ENCODE measurements at places on chromosomes 6 and 20.

- DNase-seq: no peak
Observed at GRCh38 chr20:2052741-2053140, 48.9 kb upstream of the STK35 start.

DNA sequence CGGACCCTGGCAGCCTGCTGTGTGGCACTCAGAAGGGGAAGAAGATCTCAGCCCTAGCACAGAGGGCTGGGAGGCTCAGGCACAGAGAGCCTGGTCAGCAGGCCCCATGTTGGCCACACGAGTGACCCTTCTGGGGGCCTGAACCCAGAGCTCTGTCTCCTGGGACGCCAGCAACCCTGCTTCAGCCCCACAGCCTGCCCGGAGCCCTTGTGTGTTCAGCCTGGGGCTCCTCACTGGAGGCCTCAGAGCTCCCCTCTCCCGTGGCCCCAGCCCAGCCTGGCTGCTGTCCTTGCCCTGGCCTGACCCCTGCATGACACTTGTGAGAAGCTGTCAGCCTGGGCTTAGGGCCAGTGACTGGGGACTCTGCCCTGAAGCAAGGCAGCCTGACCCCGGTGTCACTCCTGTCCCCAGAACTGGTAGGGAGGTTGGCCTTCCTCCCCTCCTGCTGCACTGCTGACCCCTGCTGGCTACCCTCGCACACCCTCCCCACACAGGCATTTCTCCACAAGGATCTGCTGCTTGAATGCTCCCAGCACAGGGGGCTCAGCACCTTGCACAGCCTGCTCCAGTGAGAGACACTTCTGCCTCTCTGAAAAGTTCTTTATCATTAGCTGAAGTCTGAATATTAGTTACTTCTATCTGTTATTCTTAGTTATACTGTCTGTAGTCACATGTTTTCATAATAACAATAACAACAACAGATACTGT lies 15.4 kb upstream of the IP6K3 start:
- DNase-seq: peak; percentile 60

- no peak for DNase-seq
Observed at GRCh38 chr20:18176318-18176785, 38.7 kb downstream of the KAT14 start.

DNA sequence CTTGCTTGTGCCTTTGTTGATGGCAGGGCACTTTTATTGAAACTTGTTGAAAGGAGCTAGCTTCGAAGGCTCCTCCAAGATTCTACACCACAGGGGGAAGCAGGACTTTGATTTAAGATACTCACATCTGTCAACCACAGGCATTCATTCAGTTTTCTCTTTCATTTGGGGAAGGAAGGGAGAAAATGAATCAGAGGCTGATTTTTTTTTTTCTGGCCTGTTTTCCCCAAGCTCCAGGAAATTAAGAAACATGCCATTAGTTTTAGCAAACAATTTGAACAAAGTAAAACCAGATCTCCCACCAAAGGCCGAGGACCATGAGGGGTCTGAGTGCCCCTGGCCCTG lies 8.7 kb upstream of the APCDD1L start:
- no peak for DNase-seq

DNA sequence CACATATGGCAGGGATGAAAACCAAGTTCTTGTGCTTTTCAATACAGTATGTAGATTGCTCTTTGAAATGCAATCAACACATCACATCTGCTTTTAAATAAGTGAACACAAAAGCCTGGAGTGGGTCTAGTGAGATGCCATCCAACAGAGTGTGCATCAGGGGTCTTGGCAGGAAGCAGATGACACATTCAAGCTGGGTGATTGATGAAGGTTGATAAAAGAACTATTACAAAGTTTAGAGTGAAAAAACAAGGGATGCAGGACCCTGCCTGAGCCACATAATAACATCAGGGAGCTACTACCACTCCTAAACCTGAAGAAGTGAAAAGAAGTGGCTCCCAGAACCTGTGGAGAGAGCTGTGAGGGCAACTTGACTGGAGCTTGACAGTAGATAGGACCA lies 16.6 kb upstream of the PLCB1 start:
- no peak for DNase-seq

GRCh38 chr6:24127316-24127715 lies 1.3 kb downstream of the NRSN1 start:
- DNase-seq: no peak

DNA sequence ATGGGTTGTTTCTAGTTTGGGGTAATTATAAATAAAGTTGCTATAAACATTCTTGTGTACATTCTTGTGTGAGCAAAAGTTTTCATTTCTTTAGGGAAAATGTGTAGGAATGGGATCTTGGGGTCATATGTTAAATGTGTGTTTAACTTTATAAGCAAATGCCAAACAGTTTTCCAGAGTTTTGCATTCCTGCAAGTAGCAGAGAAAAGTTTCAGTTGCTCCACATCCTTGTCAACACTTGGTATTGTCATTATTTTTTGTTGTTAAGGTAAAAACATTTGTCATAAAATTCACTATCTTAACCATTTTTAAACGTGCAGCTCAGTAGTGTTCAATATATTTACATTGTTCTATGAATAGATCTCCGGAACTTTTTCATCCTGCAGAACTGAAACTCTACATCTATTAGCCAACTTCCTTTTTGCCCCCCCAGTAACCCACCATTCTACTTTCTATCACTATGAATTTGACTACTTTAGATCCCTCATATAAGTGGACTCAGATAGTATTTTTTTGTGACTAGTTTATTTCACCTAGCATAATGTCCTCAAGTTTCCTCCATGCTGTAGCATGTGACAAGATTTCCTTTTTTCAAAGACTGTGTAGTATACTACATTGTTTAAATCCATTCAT lies 48.4 kb downstream of the PHACTR2 start:
- no peak for DNase-seq

DNA sequence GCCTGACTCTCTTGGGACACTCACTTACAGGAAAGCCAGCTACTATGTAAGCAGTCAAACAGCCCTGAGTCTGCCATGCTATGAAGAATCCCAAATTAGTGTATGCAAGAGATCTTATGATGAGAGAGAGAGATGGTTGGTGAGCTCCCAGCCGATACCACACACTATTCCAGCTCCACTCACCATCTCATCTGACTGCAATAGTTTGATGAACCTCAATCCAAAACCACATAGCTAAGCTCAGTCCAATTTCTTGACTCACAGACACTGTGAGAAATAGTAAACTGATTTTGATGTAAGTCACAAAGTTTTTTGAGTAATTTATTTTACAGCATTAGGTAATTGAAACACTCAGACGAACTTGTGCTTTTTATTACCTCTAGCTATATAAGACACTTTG lies 441.4 kb downstream of the COL12A1 start:
- DNase-seq: no peak

DNA sequence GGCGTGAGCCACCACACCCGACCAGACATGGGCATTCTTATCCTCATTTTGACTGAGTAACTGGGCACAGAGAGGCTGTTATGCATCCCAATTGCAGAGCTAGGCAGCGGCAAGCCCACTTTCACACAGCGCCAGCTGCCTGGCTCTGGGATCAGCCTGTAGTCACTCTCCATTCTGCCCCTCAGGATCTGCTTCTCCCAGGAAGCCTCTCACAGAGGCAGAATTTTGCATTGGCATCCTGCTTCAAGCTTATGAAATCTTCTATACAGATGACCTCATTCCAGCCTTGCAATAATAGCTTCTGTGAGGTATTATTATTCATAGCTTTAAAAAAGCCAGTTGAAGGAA lies 37.0 kb upstream of the IER3 start:
- DNase-seq: no peak

DNA sequence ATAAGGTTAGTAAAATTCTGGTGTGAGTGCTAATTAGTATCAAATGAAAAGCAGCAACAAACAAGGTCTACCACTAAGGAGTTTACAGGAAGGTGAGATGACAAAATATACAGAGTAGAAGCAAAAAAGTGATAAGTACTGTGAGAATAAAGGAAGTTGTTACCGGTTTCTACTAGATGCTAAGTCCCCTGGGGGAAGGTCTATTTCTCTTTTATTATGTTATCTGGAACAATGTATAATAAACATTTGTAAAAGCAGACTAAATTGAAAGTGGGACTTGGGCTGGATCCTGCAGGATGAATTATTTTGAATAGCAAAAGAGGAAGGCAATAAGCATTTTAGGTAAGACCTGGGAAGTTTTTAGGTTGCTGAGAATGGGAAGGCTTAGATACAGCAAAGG lies 158.7 kb upstream of the SLC22A16 start:
- no peak for DNase-seq

DNA sequence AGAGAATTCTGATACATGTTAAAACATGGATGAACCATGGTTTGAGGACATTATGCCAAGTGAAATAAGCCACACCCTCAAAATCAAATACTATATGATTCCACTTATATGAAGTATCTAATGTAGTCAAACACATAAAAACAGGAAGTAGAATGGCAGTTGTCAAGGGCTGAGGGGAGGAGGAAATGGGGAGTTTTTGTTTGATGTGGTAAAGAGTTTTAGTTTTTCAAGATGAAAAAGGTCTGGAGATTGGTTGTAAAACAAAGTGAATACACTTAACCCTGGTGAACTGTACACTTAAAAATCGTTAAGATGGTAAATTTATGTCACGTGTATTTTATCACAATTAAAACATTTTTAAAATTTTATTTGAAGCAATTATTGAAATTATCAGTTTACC lies 127.4 kb upstream of the GRIK2 start:
- no peak for DNase-seq

DNA sequence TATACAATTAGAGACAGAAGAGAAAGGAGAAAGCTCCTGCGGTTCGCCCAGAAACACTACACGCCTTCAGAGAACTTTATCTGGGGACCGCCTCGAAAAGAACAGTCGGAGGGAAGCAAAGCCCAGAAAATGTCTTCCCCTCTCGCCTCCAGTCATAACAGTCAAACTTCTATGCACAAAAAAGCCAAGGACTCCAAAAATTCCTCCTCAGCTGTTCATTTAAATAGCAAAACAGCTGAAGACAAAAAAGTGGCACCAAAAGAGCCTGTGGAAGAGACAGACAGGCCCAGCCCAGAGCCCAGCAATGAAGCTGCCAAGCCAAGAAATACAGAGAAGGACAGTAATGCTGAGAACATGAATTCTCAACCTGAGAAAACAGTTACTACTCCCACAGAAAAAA lies 12.9 kb downstream of the OGFRL1 start:
- DNase-seq: no peak

DNA sequence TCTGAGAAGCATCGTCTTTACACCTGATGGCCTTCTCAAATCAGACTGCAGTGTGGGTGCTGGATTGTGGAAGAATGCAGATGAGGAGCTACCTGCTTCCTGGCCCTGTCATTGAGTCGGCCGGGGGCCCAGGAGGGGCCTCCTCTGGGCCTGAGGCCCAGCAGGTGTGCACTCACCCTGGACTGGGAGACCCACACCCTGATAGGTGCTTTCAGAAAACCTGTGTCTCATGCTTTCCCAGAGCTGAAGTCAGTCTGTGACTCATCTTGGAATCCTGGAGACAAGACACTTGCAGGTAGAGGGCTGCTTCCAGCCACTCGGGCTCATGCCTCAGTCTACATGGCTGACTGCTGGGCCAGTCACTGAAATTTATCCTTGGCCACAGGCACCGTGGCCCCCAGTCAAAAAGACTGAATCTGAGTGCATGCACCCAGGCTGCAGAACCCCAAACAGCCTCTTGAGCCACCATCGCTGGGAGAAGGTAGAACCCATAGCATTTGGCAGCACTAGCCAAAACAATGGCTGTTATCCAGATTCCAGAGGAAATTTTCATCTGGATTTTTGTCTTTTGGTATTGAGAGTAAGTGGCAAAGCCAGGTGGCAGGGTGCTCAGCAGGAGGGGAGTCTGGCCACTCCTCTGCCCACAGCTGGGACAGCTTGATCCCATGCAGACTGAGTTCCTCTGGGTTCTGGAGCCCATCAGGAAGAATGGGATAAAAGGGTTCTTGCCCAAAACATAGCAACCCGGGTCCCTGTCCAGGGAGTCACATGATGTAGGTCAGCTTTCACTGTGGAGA lies 182.0 kb upstream of the CST7 start:
- DNase-seq: peak; percentile 56

GRCh38 chr6:145258122-145258521 lies 477.2 kb downstream of the EPM2A start:
- no peak for DNase-seq

DNA sequence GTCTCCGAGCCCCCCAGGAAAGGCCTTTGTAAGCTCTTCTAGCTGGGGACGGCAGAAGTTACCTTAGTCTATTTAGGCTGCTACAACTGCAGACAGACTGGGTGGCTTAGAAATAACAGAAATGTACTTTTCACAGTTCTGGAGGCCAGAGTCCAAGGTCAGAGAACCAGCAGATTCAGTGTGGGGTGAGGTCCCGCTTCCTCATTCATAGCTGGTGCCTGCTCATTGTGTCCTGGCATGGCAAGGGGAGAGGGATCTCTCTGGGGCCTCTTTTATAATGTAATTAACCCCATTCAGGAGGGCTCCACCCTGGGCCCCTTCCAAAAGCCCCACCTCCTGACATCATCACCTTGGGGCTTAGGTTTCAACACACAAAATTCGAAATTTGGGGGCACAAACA lies 315.1 kb downstream of the CDH4 start:
- no peak for DNase-seq

GRCh38 chr6:154538640-154539191 lies 28.2 kb upstream of the CNKSR3 start:
- no peak for DNase-seq

DNA sequence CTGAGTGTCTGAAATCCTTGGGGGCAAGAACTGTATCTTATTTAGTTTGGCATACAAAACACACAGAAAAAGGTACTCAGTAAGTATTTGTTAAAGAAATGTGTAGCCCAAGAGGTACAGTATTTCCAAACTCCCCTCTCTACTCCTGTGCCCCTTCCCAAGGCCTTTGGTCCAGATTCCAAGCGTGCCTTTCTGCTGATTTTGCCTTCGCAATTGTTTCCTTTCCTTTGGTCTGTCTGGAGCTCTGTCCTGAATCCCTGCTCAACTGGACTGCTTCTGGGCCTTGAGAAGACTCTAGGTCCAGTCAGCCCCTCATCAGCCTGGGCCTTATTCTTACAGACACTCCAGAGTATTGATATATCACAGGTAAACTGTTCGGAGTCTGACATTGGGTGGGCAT lies 122.2 kb upstream of the SYNCRIP start:
- DNase-seq: no peak

- DNase-seq: peak; percentile 60
Observed at GRCh38 chr20:13119583-13119982, 101.5 kb upstream of the ISM1 start.

DNA sequence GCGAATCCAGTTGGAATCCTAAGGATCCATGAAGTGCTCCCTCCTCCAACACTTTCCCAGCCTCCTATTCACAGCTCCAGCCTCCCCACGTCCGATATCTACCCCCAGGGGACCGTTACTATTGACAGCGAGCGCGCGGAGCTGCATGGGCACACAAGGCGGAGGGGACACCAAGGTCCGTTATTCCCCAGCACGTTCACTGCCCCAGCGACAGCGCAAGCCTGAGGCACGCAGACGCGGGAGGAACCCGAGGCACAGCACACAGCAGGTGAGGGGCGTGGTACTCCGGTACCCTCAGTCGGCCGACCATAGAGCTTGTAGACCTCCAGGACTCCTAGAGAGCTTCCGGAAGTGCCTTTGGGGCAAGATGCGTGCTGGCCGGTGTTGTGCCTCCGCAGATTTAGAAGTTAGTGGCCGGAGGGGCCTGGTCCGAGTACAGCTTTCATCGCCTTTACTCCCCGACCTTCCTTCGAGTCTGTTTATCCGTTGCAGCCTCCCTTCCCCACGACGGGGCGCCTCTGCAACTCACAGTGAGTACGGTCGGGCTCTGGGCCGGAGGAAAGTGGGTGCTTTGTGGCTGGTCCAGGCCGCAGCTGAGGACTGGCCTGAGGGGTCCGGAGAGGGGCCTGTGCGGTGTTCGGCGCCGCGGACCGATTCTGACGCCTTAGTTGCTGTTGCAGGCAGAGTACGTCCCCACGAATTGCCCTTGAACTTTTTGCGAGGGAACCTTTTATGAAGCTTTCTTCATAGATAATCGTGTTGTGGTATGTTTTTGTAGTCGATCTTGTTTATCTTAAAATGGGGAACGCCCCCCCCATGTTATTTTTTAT lies at the start of gene ZKSCAN8:
Gene ZKSCAN8 (plus strand): TSS at position 384 of the 830 bp plus-strand sequence. CDS start 6,525 bp downstream, outside the sequence.
- DNase-seq: peak; percentile 71

Data from bronchial epithelial cell (primary cell).